Substantia nigra (tissue), 51 donors: ENCODE measurements at places on chromosomes 1 and 21.

- DNase-seq = no peak
Measured at GRCh38 chr21:25577424-25578055, 29.7 kb downstream of the MRPL39 start.

GRCh38 chr21:31914472-31914871 is 41.7 kb downstream of the HUNK start:
- no peak for DNase-seq

DNA sequence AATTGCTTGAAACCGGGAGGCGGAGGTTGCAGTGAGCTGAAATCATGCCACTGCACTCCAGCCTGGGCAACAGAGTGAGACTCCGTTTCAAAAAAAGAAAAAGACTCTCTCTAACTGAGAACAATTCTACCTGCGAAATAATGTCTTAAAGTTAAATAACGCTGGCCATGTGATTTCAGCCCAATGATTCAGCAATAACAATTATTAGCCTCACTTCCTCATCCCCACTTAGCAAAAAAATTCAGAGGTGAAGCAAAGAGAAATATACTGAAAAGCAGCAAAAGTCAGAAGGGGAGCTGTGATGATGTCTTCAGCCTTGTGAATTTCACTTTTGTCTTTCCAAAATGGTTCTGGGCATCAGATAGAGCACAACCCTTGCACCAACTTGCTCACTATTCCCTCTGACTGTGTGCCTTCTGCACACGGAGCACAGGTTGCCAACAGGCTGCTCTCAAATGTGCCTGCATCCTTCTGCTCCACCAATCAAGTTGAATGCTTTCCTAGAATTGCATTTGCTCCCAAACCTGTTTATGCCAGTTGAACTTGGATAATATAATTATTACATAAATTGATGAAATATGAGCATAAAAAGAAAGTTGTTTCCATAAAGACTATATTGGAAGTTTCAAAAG is 79.8 kb upstream of the IPO9 start:
- DNase-seq = no peak

- no peak for DNase-seq
Measured at GRCh38 chr1:201715351-201715750, 113.6 kb upstream of the IPO9 start.

DNA sequence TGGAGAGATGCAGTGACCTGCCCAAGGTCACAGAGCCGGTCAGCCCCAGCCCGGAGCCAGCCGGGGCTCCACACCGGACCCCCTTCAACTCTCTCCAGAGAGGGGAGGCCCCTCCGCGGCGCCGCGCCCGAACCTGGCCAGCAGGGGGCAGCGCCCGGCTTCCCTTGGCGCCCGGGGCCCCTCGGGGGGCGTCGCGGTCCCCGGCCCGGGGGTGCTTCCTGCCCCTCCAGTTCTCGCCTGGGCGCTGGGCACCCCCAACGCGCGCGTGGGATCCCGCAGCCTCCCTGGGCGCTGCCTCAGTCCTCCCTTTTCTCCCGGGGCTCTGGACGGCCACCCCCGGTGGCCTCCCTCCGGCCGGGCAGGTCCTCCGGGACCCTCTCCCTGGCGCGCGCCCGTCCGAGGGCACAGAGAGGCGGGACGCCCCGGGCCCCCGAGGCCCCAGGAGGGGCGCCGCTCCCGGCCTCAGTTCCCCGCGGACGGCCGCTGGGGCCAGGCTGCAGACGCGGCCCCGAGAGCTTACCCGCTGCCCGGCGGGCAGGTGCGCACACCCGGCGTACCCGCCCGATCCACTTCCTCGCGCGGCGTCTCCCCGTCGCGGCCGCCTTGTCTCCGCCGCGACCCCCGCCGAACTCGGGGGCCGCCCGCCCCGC is 406 bp downstream of the HTR1D start:
- DNase-seq = no peak

DNA sequence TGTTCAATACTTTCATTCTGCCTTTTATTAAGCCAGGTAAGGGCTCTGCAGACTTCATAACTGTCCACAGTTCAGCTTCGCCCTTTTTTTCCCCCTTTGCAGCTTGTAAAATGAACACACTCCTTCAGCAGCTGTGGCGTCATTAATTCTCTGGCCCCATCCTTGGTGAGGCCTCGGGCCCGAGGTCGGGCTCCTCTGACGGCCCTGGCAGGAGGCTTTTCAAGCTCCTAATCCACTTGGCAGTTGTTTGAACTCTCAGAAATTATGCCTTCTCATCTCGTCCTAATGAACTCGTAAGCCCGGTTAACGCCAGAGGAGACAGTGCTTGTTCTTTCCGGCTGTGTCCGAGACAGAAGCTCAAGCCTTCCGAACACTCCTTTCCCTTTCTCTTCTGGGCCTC is 18.1 kb upstream of the EPHA8 start:
- DNase-seq = no peak
